ENCODE measurements at places on chromosomes 16 and 17. TPM values are rescaled to one million over a fixed set of nuclear protein-coding genes. Genes with fewer than 3 reads are reported as not detected.
A peak's percentile ranks its signal among the peaks of the same experiment; 100 is the strongest.

- H3K36me3 ChIP-seq: peaks cover under 1% of the 10 kb centered on the region
- H3K27ac ChIP-seq: no peak overlapping the region
- H3K4me1 ChIP-seq: no peaks in the 10 kb centered on the region
- no peak overlapping the region for H3K4me3 ChIP-seq
- peaks cover 1% of the 10 kb centered on the region for H3K27me3 ChIP-seq
- no peak for DNase-seq
Observed at GRCh38 chr17:16945663-16946218, 26.2 kb downstream of the TNFRSF13B start.

PAQR4 gene
- 31.0 TPM for total RNA-seq

ANKS3 gene
- total RNA-seq: 16.1 TPM

TBC1D3B gene
- 2.0 TPM for total RNA-seq

DNA sequence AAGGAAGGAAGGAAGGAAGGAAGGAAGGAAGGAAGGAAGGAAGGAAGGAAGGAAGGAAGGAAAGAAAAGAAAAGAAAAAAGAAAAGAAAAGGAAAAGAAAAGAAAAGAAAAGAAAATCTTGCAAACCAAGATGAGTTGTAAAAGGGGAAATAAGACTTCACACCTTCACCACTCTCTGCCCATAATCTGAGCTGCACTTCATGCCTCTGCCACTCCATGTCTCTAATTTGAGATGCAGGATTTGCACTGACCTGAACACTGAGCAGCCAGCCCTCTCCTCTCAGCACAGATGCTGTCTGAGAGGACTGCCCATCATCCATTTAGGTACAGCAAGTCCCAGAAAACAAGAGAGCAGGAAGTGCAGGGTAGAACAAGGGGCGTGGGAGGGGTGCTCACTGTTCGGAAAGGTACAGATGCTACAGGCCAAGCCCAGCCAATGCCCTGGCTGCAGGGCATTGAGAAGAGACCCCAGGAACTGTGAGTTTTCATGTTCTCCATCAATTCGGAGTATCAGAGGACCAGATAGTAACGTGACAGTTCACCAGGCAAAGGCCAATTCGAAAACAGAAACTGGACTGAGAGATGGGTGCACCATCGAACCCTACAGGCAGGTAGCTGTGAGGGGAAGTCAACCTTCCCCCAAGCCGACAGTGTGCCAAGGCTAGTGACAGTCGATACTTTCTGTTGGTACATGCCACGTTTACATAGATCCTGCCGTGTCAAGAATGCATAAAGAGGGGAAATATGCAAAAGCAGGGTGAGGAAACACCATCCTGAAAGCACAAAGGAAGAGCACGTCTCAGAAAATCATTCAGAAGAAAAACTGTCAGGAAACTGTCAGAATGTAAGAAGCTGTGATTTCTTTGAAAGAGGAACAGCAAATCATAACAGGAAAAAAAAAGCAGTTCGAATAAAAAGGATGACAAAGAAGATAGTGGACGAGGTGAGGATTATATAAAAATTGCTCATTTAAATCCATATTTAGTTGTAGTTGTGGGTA, 142.0 kb upstream of the RCVRN start:
- no peaks in the 10 kb centered on the region for H3K36me3 ChIP-seq
- H3K27me3 ChIP-seq: no peaks in the 10 kb centered on the region
- DNase-seq: no peak
- no peak overlapping the region for H3K4me3 ChIP-seq
- H3K27ac ChIP-seq: no peak overlapping the region

- H3K36me3 ChIP-seq: no peaks in the 10 kb centered on the region
- peaks cover 14% of the 10 kb centered on the region for H3K4me1 ChIP-seq
- DNase-seq: no peak
- peaks cover 35% of the 10 kb centered on the region for H3K27me3 ChIP-seq
- H3K4me3 ChIP-seq: no peak overlapping the region
Observed at GRCh38 chr17:55237268-55237667, 27.5 kb upstream of the HLF start.

CIITA gene
- total RNA-seq: 1.5 TPM

GRCh38 chr16:72844225-72844920, 203.6 kb downstream of the ZFHX3 start:
- peaks cover 13% of the 10 kb centered on the region for H3K4me1 ChIP-seq
- peaks cover 32% of the 10 kb centered on the region for H3K27me3 ChIP-seq
- DNase-seq: no peak
- no peak overlapping the region for H3K27ac ChIP-seq

GRCh38 chr16:69476920-69477443, 52.6 kb downstream of the CYB5B start:
- H3K27ac ChIP-seq: no peak overlapping the region
- H3K36me3 ChIP-seq: peaks cover 4% of the 10 kb centered on the region
- no peaks in the 10 kb centered on the region for H3K27me3 ChIP-seq
- DNase-seq: no peak
- H3K4me1 ChIP-seq: peaks cover 10% of the 10 kb centered on the region
- H3K4me3 ChIP-seq: no peak overlapping the region

- peak overlapping the region; percentile 39 for H3K27ac ChIP-seq
- H3K36me3 ChIP-seq: peaks cover 51% of the 10 kb centered on the region
- no peaks in the 10 kb centered on the region for H3K27me3 ChIP-seq
- DNase-seq: no peak
- peaks cover 81% of the 10 kb centered on the region for H3K4me1 ChIP-seq
- no peak overlapping the region for H3K4me3 ChIP-seq
Observed at GRCh38 chr17:35254107-35254773, 11.4 kb downstream of the SLFN5 start.

- peak; percentile 46 for DNase-seq
- peaks cover 38% of the 10 kb centered on the region for H3K36me3 ChIP-seq
- H3K4me1 ChIP-seq: peaks cover 44% of the 10 kb centered on the region
Observed at GRCh38 chr17:21039839-21040575, 2.8 kb downstream of the USP22 start.

DNA sequence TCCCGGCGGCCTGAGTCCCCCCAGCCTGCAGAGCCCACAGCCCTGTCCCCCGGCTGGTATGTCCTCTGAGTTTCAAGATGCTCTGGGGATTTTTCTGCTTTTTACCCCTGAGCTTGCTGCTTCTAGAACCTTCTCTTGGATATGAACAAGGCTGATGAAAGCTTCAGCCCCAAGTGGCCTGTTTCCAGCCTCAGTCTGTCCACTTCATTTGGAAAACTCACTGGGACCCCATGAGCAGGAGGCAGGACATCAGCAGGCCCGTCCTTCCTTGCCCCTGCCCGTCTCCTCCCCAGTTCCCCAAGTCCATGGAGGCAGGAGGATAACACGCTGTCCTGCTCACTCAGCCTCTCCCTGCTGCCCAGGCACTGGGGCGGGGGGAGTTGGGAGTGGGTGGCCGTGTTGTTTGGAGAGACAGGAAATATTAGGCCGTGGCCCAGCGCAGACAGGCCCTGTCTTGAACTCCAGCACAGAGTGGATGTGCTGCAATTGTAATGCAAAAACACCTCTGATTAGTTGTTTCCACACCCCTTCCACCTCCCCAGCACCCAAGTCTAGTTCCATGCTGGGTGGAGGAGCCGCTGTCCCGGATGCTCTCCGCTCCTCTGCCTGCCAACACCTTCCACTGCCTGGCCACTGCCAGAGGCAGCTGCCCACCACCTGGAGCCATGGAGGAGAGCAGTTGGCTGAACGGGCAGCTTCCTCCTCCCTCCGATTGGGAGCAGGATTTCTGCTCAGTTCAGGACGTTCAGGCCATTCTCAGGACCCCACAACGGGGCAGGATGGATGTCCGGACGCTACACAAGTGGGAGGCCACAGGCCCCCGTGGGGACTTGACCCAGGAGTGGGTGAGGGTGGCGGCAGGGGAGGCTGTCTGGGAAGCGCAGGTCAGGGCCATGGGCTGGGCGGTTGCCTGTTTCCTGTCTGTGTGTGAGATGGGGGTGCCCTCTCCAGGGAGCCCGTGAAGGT, 216.9 kb upstream of the GSE1 start:
- no peak for DNase-seq
- no peaks in the 10 kb centered on the region for H3K4me1 ChIP-seq
- H3K4me3 ChIP-seq: no peak overlapping the region

- H3K36me3 ChIP-seq: no peaks in the 10 kb centered on the region
- H3K27ac ChIP-seq: peak overlapping the region; percentile 2
- H3K4me3 ChIP-seq: no peak overlapping the region
- DNase-seq: no peak
- no peaks in the 10 kb centered on the region for H3K27me3 ChIP-seq
Observed at GRCh38 chr17:8859804-8860430, 7.6 kb downstream of the PIK3R6 start.

Data from activated naive CD8-positive, alpha-beta T cell treated with anti-CD3 and anti-CD28 coated beads for 36 hours (primary cell).